Activated CD4-positive, alpha-beta T cell treated with anti-CD3 and anti-CD28 coated beads for 36 hours (primary cell): ENCODE measurements at places on chromosomes 16 and 17. TPM values are rescaled to one million over a fixed set of nuclear protein-coding genes. Genes with fewer than 3 reads are reported as not detected.
A peak's percentile ranks its signal among the peaks of the same experiment; 100 is the strongest.

Gene GUCY2D
- total RNA-seq = not detected

Gene MOSMO
- total RNA-seq = 7.7 TPM

GRCh38 chr17:79577485-79578187, 33.2 kb downstream of the RBFOX3 start:
- no peak for DNase-seq

DNA sequence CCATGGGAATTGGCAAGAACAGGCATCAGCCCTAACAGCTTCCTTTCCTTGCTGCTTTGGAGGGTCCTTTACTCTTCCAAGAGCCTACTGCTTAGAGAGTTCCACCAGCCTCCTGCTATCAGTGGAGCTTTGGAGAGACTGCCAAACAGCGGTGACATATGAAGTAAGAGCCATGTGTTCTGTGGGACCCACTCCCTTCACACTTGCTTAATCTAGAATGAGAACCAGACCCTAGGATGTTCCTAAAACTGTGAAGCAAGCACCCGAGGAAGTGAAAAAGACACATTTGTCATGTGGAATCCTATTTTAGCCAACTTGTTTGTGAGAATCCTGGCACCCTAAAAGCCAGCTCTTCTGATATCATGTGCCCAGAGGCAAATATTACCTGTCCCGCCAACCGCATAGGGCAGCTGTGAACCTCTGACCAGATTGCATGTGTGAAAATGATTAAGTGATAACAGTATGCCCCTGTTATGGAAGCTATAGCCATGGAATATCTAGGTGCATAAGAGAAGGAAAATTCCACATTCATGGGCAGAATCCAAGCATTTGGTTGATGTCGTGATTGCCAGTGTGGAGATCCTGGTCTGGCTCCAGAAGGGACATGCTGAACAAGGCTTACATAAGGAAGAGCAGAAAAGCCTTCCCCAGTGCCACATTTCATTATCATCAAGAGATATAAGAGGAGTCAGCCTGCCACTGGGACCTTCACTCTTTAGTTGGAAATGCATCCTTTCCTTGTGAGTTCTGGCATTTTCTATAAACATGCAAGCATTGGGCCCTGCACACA, 18.7 kb downstream of the RCVRN start:
- no peak for DNase-seq

DNA sequence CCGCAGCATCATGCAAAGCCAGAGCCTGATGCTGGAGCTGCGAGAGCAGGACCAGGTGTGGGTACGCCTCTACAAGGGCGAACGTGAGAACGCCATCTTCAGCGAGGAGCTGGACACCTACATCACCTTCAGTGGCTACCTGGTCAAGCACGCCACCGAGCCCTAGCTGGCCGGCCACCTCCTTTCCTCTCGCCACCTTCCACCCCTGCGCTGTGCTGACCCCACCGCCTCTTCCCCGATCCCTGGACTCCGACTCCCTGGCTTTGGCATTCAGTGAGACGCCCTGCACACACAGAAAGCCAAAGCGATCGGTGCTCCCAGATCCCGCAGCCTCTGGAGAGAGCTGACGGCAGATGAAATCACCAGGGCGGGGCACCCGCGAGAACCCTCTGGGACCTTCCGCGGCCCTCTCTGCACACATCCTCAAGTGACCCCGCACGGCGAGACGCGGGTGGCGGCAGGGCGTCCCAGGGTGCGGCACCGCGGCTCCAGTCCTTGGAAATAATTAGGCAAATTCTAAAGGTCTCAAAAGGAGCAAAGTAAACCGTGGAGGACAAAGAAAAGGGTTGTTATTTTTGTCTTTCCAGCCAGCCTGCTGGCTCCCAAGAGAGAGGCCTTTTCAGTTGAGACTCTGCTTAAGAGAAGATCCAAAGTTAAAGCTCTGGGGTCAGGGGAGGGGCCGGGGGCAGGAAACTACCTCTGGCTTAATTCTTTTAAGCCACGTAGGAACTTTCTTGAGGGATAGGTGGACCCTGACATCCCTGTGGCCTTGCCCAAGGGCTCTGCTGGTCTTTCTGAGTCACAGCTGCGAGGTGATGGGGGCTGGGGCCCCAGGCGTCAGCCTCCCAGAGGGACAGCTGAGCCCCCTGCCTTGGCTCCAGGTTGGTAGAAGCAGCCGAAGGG, 24.2 kb downstream of the C1QTNF1 start:
- DNase-seq = no peak

GRCh38 chr16:84486551-84487235, 17.8 kb downstream of the MEAK7 start:
- DNase-seq = no peak

Gene CCL4L2
- total RNA-seq = 4.8 TPM

DNA sequence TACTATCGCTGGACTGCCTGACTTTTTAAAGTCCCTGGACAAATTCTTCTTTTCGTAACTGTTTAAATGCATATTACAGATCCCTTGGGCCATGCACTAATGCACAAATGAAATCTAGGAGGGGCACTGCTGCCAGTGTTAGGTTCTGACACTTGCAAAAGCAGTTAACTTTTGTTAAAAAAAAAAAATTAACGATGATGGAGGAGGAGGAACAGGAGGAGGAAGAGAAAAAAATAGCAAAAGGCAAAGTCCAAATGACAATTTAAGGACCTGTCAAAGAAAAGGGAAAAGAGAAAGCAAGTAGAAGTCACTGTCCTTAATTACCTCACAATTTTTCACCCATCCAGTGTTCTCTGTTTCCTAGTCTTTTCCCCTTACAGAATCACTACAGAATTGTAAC, 97.8 kb upstream of the CORO6 start:
- no peak for DNase-seq

DNA sequence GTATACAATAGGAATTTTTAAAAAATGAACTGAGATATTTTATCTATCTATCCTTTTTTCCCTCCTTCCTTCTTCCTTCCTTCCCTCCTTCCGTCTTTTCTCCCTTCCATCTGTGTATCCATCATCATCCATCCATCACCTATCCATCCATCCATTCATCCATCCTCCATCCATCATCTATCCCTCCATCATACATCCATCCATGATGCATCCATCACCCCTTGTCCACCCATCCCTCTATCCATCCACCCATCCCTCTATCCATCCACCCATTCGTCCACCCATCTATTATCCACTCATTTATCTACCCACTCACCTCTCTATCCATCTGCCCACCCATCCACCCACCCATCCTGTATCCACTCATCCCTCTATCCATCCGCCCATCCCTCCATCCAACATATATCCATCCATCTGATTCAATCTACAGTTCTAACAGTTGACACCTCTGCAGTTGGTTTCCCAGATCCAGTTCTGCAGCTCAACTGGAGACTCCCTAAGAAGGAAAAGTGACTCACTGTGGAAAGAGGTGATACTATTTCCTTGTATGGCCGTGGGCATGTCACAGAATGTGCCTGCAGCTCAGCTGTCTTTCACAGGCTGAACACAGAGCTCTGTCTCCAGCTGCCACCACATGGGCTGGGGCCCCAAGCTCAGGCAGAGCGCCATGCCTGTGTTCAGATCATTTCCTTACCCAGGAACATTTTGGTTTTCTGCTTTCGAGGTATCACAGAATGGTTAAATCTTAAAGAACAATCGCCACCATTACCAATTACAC, 130.8 kb downstream of the XYLT1 start:
- DNase-seq = peak; percentile 21

DNA sequence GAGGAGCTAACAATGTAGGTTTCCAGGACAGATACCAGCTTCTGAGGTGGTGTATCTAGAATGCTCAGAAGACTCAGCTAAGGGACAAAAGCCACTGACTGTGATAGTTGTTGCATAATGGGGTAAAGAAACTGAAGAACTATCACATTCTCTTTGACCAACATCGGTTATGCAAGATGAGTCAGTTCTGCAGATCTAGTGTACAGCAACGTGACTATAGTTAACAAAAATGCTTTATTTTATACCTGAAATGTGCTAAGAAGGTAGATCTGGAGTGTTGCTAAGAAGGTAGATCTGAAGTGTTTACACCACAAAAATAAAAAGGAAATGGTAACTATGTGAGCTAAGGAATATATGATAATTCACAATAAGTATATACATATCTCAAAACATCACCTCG, 2.5 kb downstream of the KRTAP9-6 start:
- DNase-seq = no peak

GRCh38 chr17:28499684-28500357, 6.3 kb upstream of the FOXN1 start:
- no peak for DNase-seq

Gene ASIC2
- total RNA-seq = not detected

- DNase-seq = peak; percentile 58
Observed at GRCh38 chr17:79799538-79800324, 2.9 kb upstream of the CBX8 start.

DNA sequence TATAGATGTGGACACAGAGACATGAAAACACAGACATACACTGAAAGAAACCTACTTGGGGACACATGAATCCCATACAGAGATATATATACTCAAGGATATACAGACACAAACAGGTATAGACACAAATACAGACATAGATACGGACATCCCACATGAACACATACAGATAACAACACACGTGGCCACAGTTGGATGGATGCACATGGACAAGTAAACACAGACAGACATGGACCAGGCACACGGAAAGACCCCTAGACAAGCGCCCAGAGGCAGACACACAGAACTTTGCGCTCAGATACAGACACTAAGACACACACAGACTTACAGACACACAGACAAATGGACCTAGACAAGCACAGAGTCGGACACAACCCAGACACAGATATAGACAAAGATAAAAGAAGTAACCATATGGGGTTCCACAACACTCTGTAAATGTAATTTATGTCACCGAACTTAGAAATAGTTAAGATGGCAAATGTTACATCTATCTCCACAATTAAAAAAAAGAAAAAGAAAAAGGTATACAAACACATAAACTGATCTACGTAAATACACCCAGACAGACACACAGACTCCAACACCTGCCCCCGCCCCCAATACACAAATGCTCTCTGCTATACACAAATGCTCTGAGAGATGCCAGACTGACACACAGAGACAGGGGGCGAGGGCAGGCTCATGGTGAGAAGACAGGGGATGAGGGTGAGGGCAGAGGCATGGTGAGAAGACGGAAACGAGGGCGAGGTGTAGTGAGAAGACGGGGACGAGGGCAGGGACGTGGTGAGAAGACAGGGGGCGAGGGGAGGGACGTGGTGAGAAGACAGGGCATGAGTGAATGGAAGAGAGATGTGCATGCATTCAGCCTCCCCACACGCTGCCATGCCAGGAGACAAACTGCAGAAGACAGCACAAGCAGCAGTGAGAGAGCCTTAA, 118.3 kb downstream of the SMG6 start:
- no peak for DNase-seq

- peak; percentile 75 for DNase-seq
Observed at GRCh38 chr16:49350265-49351095, 23.1 kb upstream of the C16orf78 start.

DNA sequence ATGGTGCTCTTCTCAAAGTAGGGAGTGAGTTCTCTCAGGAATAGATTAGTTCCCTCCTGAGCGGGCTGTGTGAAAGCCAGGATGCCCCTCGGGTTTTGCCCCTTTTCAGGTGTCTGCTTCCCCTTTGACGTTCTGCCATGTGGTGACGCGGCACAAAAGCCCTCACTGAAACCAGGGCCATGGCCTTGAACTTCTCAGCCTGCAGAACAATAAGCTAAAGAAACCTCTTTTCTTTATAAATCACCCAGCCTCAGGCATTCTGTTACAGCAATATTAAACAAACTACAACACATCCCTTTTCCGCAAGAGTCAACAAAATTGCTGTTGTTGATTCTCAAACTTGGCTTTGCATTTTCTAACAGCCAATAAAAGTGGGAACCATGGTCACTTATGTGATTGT, 15.5 kb upstream of the CACNG5 start:
- DNase-seq = no peak

DNA sequence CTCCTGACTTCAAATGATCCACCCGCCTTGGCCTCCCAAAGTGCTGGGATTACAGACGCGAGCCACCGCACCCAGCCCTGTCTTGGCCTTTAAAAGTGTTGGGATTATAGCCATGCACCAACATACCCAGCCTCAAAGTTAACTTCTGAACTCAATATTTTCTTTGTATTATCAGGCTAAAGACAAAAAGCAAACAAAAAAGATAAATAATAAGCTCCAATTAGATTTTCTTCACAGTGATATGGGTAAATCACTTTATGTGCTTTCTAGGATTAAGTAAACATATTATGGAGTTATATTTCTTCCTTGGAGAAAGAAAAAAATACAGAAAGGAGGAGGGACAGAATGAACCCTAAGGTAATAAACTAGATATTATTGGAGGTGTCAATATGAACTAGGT, 74.3 kb downstream of the FBXL20 start:
- no peak for DNase-seq

Gene C16orf92
- not detected for total RNA-seq

- DNase-seq = no peak
Observed at GRCh38 chr17:43334738-43335402, 63.9 kb upstream of the ARL4D start.

Gene KRTAP2-1
- total RNA-seq = not detected

Gene KRTAP3-1
- total RNA-seq = not detected

Gene NPIPB6
- 1.8 TPM for total RNA-seq

Gene KRTAP1-5
- not detected for total RNA-seq

Gene HYDIN
- not detected for total RNA-seq

- peak; percentile 90 for DNase-seq
Observed at GRCh38 chr17:79810130-79811010, 13.5 kb upstream of the CBX8 start.

GRCh38 chr16:23968176-23968575, 132.4 kb downstream of the PRKCB start:
- no peak for DNase-seq

DNA sequence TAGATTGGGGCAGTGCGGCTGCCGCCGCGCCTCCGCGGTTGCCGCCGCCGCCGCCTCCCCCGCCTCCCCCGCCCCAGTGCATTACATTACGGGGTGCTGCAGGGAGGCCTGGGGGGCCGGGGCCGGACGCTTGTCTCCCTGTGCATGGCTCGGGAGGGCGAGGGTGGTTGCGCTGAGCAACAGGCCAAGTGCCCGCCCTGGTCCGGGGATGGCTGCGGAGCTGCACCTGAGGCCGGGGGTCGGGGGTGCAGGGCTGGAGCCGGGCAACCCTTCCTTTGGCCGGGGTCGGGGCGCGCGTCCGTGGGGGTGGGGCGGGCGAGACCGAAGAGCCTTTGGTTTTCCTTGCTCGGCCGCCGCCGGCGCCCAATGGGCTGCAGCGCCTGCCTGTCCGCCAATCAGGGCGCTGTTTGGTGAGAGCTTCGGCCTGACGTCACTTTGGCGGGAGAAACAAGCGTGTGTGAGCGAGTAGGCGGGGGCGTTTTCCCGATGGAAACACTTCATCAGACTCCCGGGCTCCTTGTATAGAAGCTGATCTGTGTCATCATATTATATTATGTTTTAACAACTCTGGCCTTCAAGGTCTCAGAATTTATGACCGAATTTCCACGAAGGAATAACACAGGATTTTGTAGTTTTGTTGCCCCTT, 941 bp upstream of the FBXL20 start:
- peak; percentile 95 for DNase-seq
